ENCODE measurements at places on chromosomes 3 and 15.

DNA sequence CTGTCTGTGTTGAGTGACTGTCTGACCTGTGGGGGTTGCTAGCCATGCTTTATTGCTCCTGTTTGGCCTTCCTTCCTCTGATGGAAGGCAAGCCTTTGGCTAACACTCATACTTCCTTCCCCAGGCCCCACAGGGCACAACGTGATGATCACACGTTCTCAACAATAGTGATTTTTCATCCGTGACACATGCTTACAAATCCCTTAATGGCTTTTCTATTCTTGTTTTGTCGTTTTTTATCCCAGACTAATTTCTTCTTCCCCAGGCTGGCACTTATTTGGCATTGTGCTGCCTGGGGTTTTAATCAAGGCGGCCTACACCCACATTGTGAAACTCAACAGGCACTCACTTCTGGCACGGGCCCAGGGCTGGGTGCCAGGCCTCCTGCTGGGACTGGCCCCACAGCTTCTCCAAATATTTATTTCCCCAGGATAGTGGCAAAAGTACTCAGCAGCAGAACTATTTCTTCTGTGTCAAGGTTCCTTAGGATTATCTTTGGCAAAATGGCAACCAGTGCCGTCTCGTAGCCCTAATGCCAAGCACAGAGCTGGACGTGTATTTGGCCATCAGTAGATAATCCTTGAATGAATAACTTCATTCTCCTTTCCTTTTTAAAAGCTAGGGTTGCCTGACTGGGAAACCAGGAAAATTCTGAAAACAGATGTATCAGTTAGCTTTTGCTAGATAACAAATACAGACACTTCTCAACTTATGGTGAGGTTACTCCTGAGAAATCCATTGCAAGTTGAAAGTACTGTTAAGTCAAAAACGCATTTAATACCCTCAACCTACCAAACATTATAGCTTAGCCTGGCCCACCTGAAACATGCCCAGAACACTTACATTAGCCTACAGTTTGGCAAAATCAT is 30.6 kb downstream of the CMTM7 start:
- peak; percentile 60 for DNase-seq

- DNase-seq: no peak
Measured at GRCh38 chr3:6821411-6821810, 39.5 kb upstream of the GRM7 start.

DNA sequence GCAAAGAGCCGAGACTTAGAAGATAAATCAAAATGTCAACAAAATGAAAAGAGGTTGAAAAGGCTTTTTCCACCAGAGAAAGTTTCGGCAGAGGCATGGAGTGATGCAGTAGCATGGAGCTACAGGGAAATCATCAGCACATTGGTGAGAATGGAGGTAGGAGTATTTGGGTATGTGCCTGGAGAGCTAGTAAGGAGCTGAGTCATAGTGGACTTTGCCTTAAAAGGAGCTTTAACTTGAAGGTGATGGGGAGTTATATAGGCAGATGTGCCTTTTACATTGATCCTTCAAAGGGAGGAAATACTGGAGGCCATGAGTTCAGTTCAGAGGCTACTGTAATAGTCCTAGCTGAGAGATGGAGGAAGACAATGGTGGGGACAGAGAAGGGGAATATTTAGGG is 44.3 kb downstream of the IL5RA start:
- no peak for DNase-seq

GRCh38 chr3:4425707-4426106 is 41.4 kb downstream of the SUMF1 start:
- DNase-seq: no peak

DNA sequence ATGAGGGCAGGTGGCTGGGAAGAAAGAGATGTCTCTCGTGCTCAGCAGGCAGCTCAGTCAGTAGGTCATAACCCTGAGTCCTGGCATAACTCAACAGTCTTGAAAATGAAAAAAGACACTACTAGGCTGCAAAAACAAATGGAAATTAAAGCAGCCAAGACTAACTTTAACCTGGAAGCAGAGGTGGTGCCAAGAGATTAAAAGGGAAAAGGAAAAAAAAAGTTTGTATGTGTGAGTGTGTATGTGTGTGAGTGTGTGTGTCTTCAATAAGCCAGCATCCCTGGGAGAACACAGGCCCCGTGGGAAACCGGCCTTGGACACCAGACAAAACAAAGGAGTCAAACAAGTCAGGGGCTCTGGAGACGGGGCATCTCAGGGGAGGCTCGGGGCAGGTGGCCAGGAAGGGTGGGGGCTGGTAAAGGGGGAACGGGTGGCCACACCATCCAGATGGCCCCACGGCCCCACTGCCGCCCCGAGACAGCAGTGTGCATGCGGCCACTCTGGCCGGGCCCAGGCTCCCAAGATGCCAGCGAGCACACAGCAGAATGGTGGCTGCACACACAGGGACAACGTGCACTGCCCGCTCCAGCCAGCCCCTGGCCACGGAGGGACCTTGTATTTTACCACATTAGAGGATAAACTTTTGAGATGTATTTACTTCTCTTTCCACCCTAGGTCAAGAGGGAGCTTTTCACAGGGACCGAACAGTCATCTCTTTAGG is 23.8 kb downstream of the CYFIP1 start:
- DNase-seq: no peak

- DNase-seq: peak; percentile 40
Measured at GRCh38 chr15:37891766-37892368, 42.6 kb upstream of the TMCO5A start.

GRCh38 chr3:150725548-150725947 is 21.8 kb upstream of the ERICH6 start:
- DNase-seq: no peak

DNA sequence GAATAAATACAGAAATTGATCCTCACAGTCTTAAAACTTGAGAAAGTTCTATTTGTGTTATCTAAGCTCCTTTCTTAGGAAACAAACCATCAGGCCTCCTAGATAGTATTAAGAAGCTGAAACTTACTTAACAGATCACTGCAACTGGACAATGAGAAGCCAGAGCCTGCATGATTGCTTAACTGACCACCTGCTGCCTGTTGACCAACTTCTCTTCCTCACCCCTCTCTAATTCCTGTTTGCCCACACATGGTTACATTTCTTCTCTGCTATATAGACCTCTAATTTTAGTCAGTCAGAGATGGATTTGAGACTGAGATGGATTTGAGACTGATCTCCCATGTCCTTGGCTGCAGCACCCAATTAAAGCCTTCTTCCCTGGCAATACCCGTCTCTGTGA is 13.5 kb downstream of the CCPG1 start:
- no peak for DNase-seq

DNA sequence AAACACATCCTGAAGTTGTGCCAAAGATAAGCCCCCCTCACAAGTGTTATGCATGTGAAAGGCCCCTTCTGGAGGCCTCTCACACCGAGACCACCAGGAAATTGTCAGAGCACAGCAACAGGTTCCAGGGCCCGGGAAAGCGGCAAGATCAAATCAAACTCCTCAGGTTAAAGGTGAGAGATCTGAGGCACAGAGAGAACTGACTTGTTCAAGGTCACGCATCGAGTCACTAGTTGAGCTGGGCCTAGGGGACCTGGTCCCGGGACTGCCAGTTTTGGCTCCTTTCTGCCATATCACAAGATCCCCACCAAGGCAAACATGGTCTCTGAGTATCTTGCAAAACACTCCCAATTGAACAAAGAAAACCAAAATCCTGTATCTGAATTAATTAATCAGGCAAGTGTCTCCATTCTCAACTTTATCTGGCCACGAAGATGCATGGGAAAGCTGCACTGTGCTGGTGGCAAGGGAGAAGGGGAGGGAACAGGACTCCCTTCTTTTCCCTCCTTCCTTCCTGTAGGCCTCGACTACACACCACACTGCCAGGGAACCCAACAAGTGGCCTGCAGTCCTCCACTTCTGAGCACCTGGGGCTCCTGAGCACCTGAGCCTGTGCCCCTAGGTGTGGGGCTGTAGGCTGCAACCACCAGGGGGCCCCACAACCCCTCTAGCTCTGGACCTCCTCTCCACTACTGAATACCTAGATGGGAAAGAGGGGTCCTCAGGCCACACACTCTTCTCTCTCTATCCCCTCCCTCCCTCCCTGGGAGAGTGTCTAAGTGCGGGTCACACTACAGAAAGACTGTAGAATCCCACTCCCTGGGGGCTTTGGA is 37.3 kb downstream of the ANP32A start:
- no peak for DNase-seq

- DNase-seq: no peak
Measured at GRCh38 chr3:194775731-194776130, 90.0 kb downstream of the FAM43A start.

DNA sequence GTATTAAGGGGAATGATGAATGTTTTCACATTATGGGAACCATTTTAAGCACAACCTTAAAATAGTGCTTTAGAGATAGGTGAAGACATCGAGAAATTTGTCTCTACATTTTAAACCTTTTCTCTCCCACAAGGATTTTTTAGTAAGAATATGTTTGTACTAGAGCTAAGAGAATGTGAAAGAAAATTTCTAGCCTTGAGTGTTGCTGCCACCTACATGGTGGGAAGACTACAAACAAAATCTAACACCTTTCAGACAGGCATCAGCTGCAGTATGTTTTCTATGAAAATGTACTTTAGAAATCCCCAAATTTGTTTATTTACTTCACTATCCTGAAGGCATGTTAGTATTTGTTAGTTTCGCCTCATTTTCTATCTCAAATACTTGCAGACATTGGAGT is 247.4 kb downstream of the WDR72 start:
- no peak for DNase-seq

DNA sequence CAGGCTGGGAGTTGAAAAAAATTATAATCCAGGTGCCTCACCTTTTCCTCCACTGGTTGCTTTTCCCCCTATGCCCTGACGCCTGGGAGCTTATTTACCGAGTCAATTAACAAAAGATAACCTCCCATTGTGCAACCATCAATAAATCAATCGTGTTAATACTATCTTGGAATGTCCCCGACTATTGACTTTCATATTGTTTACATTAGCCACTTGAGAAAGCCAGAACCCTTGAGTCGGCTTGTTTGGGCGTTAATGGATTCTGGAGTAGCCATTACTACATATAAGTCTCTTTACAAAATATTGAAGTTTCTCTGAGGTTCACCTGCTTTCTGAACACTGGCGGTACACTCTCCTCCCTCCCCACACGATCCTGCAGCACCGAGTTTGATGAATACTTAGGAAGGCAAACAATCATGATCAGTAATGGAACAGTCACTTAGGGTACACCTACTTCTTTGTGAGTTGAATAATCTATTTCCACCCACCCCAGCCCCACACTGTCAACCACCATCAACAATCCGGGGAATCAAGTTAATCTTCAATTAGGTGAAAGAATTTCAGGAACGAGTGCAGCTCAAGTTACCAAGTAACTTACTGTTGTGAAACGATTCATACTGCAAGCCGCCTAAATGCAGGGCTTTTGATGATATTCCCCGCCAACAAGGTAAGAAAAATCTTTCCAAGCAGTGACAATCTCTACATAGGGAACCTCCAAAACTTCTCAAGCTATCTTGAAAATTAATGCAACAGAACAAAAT is 159.3 kb upstream of the NR2F2 start:
- DNase-seq: peak; percentile 47

- no peak for DNase-seq
Measured at GRCh38 chr3:27340534-27340933, 28.6 kb downstream of the NEK10 start.

- no peak for DNase-seq
Measured at GRCh38 chr3:17656264-17656663, 86.2 kb downstream of the TBC1D5 start.

GRCh38 chr3:10561162-10561945 is 56.0 kb upstream of the ATP2B2 start:
- no peak for DNase-seq

GRCh38 chr3:101695779-101696372 is 9.4 kb upstream of the RPL24 start:
- DNase-seq: peak; percentile 66

GRCh38 chr3:49006408-49007067 is 653 bp upstream of the WDR6 start:
- peak; percentile 43 for DNase-seq

GRCh38 chr3:38756892-38757291 is 59.1 kb downstream of the SCN10A start:
- DNase-seq: no peak

GRCh38 chr15:48644467-48644826 is 1.1 kb downstream of the FBN1 start:
- peak; percentile 63 for DNase-seq

DNA sequence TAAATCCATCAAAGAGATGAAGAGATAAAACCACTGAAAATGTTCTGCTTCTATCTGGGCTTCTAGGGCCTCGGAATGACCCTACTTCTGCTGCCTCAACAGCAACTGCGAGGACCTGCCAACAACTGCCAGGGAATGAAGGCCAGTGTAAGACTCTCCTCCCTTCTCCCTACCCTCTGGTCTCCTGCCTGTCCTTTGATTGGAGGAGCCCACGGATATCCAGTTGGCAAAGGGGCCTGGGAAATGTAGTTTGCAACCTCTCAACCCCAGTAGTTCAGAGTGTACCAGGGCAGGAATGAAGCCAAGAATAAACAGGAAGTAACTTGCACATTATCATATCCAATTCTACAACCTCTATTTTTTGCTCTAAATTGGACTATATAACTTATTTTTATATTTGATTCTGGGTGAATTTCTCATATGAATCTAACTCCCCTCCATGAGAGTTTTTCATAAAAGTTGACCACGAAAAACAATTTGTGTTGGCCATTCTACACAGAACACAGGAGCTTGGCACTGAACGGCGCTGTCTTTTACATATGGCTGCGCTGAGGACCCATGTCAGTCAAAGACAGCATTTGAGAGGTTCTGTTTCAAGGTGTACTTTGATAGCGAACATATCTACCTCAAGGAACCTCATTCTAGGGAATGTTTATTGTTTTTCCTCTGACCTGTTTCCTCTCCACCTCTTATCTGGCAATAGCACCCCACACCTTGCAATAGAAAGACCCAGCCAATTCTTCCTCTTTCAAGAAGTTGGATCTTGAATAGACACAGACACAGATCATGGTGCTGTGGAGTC is 91.1 kb upstream of the RNF7 start:
- DNase-seq: peak; percentile 69

- DNase-seq: no peak
Measured at GRCh38 chr15:27527490-27528067, 556.6 kb downstream of the GABRG3 start.

GRCh38 chr15:67884514-67885174 is 44.8 kb upstream of the RNU6-1 start:
- peak; percentile 91 for DNase-seq

DNA sequence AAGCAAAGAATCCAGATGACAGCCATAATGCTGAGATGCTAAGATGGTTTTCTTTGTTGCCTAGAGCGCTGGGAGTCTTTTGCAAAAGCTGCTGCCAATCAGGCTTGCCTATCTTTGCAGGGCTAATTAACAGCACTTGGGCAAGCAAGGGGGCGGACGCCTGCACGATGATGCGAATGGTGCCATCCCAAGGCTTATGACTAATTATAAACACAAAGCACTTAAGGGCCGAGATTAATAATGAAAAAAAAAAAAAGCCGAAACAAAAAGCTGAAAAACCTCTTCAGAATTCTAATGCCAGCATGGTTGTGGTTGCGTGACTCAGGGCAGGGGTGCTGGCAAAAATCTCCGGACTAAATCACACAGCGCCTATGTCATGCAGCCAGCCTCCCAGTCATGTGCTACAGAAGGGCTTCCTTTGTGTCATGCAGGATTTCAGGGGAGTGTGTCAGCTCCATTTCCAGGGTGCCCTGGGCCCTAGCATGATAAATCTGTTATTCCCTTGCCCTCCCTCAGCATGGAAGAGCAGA is 185.0 kb upstream of the ANKRD28 start:
- DNase-seq: no peak

Data from umbilical cord (tissue), 2 donors.